ENCODE measurements at places on chromosomes 7 and 10.

- DNase-seq: no peak
These were observed 37.9 kb downstream of the GLI3 start for GRCh38 chr7:42198974-42199668.

- no peak for DNase-seq
These were observed 138.0 kb downstream of the VIPR2 start for GRCh38 chr7:159006610-159007130.

DNA sequence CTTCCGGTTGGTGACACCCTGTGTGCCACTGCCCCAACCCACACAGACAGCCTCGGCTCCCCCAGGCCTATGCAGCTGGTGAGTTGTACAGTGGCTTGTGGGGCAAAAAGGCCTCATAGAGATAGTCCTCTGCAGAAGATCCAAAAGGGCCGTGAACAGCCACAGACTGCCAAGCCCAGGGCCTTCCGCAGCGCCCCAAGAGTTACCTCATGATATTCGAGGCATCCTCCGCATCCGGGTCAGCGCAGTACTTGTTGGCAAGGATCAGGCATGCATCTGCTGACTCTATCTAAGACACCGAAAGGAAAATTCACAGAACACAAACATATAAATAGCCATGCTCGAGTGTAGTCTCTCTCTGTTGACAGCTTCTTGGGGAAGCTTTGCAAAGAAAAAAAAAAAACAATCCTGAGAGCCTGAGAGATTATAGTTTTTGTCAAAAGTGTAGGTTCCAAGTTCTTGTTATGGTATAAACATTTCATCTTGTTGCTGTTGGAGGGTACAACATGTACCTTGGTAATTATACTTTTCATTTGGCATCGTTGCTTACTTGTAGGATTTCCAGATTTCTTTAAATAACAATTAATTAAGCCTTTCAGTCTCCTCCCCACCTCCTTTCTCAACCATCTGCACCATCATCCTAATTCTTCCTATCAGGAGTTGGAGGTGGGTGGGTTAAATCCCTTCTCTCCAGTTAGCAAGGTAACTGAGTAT is 553.0 kb downstream of the KCNMA1 start:
- no peak for DNase-seq

- no peak for DNase-seq
These were observed 479.3 kb upstream of the CELF2 start for GRCh38 chr10:10538326-10538725.

- no peak for DNase-seq
These were observed 66.7 kb downstream of the ARL4A start for GRCh38 chr7:12754179-12754578.

- no peak for DNase-seq
These were observed 237.3 kb downstream of the CDK14 start for GRCh38 chr7:90833443-90833842.

DNA sequence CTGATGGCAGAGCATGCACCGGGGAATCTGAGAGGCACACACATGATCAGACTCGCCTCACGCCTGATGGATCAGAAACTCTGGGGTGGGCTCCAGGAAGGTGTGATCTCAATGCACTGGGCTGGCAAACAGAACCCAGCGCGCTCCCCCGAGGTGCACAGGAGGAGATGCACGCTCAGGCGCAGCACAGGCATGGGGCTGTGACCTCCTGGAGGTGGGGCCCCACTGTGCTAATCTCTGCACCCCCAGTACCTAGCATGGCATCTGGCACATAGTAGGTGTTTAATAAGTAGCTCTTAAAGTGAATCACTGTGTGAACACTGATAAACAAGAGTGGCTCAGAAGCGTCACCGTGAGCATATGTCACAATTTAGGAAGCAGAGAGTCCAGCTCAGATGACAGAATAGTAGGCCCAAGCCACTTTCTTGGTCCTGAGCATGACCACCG is 57.9 kb downstream of the PROSER2 start:
- no peak for DNase-seq

DNA sequence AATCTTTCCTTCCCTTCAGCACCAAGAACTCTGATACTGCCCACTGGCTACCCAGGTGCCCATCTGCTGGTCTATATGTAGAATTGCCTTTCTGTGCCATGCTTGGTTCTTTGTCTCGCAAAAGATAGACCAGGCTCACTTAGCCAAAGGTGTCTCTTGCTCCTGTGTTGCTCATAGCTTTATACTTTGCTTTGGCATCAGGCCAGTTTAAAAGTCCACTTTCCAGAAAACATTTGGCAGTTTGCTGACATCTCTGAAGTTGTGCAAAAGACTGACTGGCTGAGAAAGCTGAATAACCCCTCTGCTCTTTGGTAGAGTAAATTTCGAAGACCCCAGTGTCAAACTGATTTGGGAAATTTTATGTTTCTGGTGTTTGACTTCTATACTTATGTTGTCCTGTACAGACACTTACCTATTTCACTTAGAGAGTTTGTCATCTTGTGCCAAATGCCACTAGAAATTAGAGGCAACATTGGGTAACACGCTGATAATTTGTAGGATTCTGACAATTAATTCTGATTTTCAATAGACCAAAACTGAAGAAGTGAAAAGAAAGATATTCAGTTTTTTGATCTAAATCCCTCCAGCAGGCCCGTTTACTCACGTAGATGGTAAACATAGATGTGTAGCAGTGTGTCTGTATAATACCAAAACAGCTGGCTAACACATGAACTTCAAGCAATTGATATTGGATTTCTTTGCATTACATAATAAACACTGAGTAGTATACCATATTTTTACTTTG is 91.1 kb downstream of the CPED1 start:
- no peak for DNase-seq

GRCh38 chr7:141671705-141672496 is 30.1 kb downstream of the DENND11 start:
- DNase-seq: no peak

DNA sequence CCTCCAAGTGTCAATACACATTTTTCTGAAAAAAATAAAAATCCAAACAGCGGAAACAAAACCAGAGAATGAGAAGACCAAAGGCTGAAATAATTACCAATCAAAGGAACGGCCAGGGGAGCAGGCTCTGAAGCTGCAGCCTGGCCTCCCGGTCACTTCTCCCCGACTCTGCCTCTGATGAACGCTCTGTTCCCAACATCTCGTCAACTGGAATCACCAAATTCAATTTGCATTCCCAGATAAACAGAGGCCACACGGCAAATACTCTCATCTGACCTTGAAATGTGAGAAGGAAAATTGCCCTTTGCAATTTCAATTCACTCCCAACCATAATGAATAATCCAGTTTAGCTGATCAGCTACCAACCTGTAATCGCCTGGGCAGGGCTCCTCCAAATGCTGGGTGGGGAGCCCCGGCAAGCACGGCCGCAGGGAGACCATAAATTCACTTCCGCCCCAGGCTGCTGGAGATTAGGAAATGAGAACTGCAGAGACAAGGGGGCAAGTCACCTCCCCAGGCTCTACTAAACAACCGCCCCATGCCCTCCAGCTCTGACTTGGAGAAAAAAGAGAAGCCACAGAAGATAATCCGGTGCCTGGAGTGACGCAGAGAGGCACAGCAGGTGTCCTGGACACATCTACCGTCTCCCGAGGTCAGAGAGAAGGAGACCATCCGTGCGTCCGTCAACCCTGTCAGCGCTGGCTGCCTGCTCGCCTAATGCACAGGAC is 153.2 kb downstream of the MAD1L1 start:
- no peak for DNase-seq

GRCh38 chr10:52348037-52348564 is 34.0 kb downstream of the DKK1 start:
- DNase-seq: no peak

- peak; percentile 27 for DNase-seq
These were observed 12.1 kb upstream of the SNX13 start for GRCh38 chr7:17952387-17952786.

- no peak for DNase-seq
These were observed 714.5 kb upstream of the POT1 start for GRCh38 chr7:125644109-125644508.

Data from GM19239 (cell line).